ENCODE measurements at places on chromosomes 13 and 19.

DNA sequence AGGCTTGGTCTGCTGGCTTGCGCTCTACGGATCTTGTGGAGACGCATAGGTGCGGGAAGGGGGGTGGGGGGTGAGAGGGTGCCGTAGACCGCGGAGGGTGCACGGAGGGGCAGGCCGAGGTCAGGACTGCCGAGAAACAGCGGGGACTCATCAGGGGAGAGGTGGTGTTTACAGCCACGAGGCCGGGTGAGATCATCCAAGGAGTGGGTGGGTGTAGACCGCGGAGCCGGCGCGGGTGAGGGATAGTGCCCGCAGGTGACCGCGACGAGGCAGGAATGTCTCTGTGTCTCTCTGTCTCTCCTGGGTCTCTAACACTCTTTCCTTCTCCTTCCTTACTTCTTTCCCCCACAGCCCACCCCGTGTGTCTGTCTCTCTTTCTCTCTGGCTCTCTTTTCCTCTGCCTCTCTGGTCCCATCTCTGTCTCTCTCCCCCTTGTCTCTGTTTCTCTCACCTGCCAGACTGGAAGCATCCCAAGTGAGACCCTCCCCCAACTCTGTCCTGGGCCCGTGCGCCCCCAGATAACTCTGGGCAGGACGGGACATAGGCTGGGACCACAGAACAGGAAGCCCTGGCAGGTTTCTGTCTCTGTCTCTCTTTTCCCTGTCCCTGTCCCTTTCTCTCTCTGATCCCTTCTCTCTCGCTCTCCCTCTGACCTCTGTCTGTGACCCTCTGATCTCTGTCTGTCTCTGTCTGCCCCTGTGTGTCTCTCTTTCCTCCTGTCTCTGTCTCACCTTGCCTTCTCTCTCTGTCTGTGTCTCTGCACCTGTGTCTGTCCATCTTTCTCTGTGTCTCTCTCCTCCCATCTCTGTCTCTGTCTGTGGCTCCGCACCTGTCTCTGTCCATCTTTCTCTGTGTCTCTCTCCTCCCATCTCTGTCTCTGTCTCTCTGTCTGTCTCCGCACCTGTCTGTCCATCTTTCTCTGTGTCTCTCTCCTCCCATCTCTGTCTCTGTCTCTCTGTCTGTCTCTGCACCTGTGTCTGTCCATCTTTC, 1.8 kb upstream of the KLK4 start:
- no peak for DNase-seq

DNA sequence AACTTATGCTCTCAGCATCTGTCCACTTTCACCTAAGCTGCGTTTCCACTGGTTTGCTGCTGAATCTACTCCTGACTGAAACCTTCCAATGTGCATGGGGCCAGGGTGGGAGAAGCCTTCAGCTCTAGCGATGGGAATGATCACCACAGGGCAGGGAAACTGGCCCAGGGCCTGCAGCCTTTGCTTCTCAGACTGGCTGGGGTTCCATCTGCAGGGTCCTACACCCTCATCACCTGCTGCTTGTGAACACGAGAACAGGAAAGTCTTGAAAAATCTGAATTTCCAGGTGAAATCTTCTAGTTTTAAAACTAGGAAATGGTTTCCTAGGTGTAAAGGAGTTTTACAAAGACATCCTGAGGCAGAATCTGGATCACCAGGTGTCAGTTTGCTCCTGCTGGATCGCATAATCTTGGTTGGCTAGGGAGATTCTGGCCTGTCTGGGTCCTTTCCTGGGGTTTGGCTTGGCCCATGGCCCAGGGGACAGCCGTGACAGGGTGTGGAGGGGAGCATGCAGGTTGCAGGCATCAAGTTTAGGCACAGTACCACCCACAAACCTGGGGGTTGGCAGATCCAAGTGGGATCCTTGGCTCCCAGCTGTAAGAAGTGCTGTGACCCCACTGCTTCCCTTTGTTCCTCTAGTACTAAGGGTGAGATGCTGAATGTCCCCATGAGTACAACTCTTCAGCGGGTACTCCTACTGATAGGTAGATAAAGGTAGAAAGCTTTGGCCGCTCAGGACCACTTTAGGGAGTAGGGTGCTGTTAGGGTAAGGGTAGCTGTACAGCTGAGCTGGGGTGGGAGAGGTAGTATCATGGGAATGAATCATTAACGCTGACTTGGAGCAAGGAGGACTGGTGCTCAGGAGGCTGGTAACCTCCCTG, 1.8 kb upstream of the UBE2M start:
- no peak for DNase-seq

GRCh38 chr13:80196756-80197155, 144.2 kb downstream of the SPRY2 start:
- no peak for DNase-seq

DNA sequence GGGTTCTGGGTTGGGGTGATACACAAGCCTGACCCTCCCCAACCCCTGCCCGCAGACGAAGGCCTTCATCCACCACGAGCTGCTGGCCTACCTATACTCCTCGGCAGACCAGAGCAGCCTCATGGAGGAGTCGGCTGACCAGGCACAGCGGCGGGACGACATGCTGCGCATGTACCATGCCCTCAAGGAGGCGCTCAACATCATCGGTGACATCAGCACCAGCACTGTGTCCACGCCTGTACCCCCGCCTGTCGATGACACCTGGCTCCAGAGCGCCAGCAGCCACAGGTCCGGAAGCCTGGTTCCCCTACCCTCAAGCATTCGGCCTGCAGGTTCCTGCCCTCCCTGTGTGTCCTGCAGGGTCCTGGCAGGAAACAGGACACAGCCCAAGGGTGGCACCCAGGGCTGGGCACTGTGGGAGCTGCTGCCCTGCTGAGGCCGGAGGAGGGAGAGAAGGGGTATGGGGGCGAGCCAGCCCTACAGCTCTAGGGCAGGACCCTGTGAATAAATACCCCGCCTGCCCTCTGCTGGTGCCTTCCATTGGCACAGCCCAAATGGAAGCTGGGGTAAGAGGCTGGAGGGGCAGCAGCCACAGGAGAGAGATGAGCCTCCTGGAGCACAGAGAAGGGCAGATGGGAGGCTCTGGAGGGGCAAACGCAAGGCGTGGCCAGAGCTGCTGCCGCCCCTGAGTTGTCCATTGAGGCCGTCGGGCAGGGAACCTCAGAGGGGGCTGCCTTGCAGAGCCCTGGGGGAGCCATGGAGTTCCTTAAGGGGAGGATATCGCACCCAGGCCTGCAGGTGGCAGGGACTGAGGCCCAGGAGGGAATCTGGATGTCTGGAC, 6.8 kb downstream of the TMED1 start:
- DNase-seq, result no peak

DNA sequence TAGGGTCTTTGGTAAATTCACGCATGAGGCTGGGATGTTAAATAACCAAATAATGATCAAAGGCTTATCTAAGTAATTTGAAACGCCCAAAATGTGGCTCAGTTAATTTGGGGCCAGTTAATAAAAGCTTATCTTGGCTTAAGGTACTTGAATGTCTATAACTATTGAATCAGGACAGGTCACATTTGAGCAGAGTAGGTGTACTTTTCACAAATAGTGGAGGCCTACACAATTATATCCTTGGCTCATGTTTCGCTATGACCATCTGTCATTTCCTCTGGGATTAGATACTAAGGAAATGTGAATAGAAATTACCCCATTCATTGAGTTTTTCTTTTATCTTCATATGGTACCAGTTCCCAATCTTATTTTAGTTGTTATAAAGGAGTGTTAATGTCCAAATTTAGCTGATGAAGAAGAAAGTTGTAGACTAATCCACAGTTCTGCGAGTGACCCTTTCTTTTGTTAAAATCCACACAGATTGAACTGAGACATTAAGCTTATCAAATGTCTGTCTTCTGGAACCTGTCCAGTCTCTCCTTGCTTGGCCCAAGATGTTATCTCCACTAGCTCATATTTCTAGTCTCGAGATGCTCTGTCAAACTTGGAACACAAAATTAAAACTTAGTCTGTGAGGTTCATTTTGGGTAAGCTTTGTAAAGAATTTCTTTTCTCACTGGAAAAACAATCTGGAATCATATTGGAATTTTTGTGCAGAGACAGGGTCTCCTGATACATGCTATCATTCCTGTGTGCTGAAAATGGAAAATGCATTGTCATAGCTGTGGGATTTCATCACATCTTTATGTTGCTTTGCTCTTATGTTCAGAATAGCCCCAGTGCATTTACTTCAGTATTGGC, 31.0 kb downstream of the SLAIN1 start:
- DNase-seq, result no peak

DNA sequence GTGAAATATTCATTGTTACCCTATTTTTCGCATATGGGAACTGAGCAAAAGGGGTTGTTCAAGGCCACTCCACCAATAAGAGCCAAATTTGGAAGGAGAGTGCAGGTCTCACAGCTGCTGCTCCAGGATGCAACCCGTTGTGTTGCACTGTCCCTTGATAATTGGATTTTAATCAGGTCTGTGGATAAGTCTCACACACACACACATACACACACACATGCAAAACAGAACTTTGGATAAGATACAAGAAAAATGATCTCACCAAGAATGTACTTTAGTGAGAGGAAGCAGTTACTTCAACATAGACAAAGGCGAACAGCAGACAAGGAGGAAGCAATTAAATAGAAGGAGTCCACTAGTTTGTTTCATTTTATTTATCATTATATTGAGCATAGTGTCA, 127.3 kb upstream of the EDNRB start:
- DNase-seq, result no peak

- DNase-seq, result no peak
Measured at GRCh38 chr13:93674337-93674755, 447.7 kb downstream of the GPC6 start.

DNA sequence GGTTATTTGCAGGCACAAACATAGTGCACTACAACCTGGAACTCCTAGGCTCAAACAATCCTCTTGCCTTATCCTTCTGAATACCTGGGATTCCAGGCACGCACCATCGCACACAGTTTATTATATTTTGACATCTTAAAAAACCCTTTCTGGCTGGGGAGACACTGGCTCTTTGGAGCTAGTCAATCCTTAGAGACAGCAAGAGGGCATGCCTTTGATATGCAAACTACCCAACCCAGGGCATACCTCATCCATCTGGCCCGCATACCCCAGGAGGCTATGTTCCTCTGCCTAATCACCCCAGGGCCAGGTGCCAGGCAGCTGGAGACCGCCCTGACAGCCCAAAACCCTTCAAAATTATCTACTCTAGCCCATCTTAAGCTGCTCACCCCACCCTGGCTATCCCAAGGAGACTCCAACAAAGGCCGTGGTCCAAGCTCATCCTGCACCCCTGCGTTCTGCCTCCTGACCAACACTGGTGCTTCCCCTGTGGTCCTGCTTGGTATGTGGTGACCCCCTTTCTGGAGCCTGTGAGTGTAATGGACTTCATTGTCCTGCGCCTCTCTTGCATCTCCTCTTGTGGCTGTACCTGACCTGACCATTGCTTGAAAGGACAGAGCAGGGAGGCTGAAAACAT, 86.4 kb downstream of the RGCC start:
- DNase-seq, result no peak

DNA sequence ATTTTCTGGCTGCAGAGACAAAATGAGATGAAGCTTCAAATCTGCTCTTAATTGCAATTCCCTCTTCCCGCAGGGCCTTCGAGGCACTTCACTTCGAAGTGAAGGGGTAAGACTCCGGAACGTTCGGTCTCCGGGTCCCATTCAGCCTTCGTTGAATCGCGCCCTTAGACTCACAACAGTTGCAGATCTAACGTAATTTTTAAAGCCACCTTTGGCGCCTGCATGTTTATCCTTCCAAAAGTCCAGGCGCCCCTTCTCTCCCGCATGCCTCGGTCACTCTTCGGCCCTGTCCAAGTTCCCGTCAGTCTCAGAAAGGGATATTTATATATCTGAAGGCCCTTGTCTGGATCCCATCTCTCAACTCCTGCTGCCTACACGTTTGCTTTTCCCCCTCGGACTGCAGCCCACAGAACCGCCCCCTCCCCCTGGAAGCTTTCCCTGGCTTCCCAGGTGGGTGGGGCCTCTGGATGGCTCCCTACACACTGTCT, 915 bp upstream of the KCTD12 start:
- peak; percentile 5 for DNase-seq

- no peak for DNase-seq
Measured at GRCh38 chr13:73608711-73609485, 525.3 kb downstream of the KLF12 start.

DNA sequence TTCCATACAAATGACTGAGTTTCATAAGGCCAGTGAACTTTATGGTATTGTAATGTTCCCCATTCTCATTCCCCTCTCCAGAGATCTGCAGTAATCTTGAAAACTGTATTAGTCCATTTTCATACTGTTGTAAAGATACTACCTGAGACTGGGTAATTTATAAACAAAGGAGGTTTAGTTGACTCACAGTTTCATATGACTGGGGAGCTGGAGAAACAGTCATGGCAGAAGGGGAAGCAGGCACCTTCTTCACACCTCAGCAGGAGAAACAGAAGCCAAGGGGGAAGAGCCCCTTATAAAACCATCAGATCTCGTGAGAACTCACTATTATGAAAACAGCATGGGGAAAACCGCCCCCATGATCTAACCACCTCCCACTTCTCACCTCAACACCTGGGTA, 318.7 kb upstream of the KLF12 start:
- DNase-seq, result no peak

GRCh38 chr19:48915757-48916156, 15.6 kb downstream of the NUCB1 start:
- DNase-seq, result no peak

GRCh38 chr13:51912511-51913225, 50.9 kb downstream of the CCDC70 start:
- no peak for DNase-seq

- DNase-seq, result peak; percentile 60
Measured at GRCh38 chr13:46720189-46720588, 76.8 kb downstream of the ESD start.

DNA sequence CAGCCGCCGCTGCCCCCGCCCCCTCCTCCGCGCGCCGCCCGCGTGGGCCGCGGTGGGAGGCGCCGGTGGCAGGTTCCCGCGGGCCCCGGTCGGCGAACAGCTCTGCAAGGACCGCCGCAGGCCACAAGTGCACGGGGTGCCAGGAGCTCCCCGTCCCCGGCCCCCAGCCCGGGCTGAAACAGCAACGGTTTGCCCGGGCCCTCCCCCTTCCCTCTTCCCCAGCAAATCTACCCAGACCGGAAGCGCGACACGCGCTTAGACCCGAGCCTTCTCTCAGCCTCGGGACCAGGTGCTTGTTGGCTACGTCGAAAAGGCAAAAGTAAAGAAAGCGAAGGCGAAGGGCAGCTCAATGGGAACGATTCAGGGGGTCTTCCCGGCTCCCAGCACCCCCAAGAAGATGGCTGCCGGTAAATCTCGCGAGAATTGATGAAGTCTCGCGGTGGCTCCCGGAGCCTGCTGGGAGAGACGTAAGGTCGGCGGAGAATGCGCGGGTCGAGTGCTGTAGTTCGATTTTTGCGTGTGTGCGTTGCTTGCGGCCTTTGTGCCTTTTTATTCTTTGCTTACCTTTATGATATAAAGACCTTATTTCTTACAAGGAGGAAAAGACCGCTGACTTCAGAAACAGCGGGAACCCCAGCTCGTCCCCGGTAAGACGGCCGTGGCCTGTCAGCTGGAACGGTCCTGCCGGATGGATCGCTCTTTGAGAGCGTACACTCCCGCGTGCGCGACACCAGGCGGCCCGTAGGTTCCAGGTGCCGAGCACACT, at the start of gene RBM26:
Gene RBM26 (minus strand): TSS at position 425 of the 766 bp plus-strand sequence. CDS start 481 bp downstream, outside the sequence.
- peak; percentile 88 for DNase-seq
